Right ventricle myocardium inferior (tissue), 1 donor: ENCODE measurements at places on chromosomes 12 and 14. TPM values are rescaled to one million over a fixed set of nuclear protein-coding genes. Genes with fewer than 3 reads are reported as not detected.

The TESPA1 gene
- 0.70 TPM for total RNA-seq

The DEPDC4 gene
- 0.81 TPM for total RNA-seq

The CMA1 gene
- total RNA-seq: 1.3 TPM

The DIO3 gene
- 0.24 TPM for total RNA-seq

The CLEC1B gene
- not detected for total RNA-seq

The CARMIL3 gene
- total RNA-seq: 0.08 TPM

The CD4 gene
- total RNA-seq: 13.4 TPM

The IKBIP gene
- 4.8 TPM for total RNA-seq

The KRT81 gene
- not detected for total RNA-seq

The KLHDC1 gene
- 7.1 TPM for total RNA-seq

The TAS2R7 gene
- not detected for total RNA-seq

The GON7 gene
- 15.6 TPM for total RNA-seq

The PPP4R4 gene
- total RNA-seq: 0.16 TPM
